ENCODE measurements at places on chromosomes 5 and 9.

DNA sequence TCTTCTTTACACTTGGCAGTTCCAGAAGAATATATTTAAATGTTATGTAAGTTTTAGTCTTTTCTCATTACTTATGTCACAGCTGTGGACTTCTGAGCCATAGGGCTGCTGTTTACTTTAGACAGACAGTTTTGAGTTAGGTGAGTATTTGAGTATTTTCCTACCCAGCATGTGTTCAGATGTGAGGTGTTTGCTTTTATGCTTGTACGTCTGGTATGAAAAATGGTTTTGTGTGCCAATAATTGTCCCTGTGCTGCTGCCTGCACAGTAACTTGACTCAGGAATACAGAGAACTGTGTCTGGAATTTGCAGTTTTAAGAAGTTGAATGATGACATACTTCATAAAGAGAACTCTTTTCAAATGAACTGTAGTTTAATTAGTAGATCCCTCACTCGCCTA, 20.8 kb downstream of the MEGF10 start:
- no peak for DNase-seq

GRCh38 chr5:136590581-136590980, 225.2 kb upstream of the TRPC7 start:
- DNase-seq, result no peak

- DNase-seq, result no peak
Observed at GRCh38 chr5:8844206-8844605, 701.7 kb downstream of the SEMA5A start.

GRCh38 chr5:171157276-171157675, 151.8 kb upstream of the TLX3 start:
- DNase-seq, result no peak

- no peak for DNase-seq
Observed at GRCh38 chr5:42606464-42606869, 150.2 kb upstream of the CCDC152 start.

DNA sequence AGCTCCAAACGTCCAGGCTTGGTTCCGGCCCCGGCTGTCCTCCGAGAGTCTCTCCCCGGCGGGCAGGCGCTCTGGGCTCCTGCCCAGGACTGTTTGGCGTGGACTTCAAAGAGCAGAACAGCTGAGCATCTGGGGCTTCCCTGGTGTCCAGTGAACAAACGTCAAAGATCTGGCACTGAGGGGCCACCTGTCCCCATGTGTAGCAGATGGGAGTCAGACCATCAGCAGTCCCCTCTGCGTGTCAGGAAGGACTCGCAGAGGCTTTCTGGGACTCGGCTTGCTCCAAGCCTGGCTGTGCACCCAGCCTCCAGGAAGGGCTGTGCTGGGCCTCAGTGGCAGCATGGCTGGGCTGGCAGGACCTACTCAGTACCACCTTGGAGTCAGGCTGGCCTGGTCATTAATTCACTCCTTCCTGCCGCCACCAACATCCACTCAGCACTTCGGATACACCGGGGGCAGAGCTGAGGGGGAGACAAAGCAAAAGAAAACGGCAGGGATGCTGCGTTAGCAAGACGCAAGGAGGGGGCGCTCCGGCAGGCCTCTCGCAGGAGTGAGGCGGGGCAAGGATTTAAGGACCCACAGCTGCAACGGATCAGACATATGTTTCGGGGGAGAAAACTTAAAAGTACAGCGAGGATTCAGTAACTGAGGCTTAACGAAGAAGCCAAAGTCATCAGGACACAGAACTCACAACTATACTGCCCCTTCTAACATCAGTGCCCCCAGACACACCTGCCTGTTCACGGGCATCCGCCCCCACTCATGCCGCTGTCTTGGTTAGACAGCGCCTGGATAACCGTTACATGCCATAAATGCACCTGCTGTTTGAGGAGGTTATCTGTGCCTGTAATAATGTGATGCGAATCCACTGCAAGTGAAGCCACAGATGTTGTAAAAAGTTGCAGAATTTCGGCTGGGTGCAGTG, 164.5 kb upstream of the PHYKPL start:
- DNase-seq, result no peak

DNA sequence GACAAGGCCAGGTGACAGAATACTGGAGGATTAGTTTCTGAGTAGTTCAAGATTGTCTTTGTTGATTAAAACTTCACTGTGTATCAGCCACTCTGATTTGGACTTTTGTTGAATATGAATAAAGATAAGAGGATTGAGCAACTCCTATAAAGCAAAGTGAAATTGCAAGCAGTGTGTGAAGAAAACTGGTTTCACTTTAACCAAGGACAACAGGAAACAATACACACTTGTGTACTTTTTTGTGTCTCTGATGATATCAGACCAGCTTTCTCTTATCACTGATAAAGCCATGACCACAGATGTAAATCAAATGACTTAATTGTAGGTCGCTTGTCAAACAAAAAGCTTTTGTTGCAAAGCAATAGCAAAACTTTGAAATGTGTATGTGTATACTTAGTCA, 268.6 kb downstream of the FER start:
- no peak for DNase-seq

DNA sequence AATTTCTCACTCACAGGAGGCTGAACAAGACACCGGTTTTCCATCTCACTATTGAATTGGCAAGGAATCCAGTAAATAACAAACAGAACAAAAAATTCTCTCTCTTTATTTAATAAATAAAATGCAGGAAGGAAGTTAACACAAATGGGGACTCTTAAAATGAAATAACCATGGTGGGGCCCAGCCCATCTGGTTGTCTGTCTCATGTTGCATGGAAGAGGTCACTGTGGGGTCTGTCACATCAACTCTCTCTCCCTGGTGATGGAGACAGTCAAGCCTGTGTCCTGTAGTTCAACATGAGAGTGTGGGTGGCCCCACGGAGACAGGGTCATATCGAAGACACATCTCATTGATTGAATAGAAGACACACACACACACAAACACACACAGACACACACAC, 297.7 kb downstream of the IRX2 start:
- no peak for DNase-seq

GRCh38 chr5:132498152-132498551, 7.6 kb upstream of the IRF1 start:
- no peak for DNase-seq

DNA sequence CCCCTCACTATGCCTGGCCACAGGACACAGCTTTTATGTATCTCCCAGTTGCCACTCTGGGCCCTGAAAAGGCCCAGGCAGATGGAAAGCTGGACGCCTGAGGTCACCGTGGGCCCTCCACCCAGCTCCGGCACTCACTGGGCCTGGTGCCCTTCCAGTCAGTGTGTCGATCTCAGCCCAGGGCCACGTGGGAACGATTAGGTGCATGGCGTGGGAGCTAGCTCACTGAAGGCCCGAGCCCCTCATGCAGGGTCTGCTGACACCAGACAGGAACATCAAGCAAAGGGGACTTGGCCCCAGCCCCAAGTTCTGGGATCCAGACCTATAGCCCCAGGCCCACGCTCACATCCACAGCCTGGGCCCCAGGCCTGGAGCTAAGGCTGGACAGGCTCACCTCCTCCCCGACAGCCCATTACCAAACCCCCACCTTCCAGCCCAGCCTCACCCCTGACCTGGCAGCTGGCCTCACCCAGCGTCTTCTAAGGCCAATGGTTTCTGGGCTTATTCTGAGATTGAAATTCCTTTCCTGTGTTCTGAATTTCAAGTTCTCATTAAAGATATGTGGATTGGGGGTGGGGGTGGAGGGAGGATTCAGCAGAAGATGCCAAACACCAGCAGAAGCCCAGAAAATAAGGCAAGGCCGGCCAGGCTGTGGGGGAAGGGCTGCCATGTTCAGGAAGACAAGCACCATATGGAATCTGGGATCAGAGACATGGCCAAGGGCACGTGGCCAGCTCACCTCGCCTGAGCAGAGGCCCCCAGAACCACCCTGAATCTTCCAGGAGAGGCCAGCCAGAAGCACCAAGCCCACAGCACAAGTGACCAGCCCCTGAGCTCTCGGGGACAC, 74.5 kb downstream of the ADAMTS2 start:
- no peak for DNase-seq

- no peak for DNase-seq
Observed at GRCh38 chr9:76793784-76794431, 29.7 kb downstream of the PCA3 start.

DNA sequence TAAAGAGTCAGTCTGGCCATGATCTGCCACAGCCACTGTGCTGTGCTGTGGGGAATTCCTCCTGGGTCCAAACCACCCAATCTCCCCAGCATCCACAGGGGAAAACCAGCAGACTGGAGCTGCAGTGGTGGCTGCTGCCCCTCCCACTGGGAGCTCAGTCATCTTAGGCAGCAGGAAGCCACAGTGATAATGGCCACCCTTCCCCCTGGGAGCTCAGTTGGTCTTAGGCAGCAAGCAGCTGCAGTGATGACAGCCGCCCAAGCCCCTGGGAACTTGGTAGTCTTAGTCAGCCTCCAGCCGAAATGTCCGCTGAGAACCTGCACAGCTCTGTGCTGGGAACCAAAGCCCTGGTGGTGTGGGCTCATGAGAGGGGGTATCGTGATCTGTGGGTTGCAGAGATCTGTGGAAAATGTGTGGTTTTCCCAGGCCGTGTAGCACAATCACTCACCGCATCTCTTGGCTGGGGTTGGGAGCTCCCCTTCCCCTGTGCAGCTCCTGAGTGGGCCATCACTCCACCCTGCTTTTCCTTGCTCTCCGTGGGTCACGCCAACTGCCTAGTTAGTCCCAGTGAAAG, 38.4 kb upstream of the SMIM15 start:
- DNase-seq, result no peak

DNA sequence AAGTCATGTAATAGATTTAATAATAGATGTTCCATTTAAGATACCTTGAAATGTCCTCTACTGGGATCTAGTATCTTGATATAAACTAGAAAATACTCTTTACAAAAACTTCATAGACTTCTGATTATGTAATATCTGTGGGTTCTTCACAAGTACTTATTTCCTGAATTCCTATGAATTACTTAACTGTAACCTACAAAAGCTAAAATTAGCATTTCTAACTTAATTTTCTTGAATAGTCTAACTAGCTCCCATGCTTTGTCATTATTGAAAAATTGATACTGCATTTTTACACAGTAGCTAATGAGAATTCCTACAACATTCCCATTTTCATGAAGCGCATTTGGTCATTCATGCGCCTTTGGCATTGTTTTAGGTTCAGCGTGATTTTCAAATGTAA, 1828.2 kb downstream of the MAT2B start:
- DNase-seq, result no peak

DNA sequence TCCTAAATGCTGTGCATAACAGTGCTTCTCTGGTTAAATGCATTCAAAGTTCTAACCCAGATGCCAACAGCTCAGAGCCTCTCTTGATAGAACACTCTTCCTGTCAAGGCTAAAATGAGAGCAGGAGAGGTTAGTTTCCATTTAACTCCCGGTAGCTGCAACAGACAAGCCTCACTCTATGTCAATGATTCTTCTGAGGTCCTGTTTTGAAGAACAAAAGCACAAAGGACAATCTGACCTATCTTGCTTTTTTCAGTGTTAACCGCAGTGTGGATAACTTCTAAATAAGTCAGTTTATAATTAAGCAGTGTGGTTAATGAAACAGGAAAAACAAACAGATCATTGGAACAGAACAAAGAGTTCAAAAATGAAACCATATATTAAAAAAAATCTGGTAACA, 80.7 kb downstream of the ANKRD55 start:
- DNase-seq, result no peak

DNA sequence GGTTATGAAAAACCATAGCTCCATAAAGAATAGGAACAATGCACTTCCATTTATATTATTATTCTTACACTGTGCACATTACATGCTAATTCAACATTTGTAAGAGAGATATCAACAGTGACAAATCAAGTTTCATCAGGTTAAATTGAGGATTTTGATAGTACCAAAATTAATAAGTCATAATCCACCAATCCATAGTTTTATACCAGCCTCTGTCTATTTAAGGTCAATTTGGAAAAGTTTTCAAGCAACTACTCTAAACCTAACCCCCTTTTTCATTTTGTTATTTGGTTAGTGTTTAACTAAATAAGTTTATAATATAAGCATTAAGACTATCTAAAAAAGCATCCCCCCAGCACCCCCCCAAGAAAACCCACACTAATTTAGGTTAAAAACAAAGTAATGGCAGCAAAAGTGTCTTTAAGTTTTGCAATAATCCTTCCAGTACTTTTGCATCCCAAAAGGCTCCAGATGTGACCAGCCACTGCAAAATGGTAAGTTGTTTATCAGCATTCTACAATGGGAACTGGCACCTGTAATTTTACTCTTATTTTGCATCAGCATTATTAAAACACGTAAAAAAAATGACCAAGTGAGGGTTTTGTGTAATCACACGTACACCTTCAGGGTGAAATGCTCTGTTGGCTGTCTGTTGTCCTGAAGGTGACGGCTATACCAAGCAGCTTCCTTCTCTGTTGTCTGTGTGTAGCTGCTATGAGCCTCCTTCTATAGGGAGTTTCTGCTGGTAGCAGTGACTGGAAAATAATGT, 36.8 kb upstream of the SSBP2 start:
- DNase-seq, result peak; percentile 63

DNA sequence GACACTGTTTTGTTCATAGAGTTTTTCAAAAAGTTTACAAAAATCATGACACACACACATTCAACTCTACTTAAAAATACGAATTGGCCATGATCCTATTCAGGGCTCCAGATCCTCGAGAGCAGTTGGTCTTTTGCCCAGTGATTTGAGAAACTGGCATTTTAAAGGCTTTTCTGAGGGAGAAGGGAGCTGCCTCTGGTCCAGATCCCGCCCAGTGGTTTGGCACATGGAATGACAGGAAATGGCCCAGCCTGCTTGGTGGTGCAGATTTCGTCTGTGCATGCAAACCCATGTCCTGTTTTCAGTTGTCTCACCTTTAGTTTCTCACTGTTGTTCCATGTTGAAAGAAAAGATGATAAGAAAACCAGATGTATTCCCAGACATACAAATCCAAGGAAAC, 3.6 kb downstream of the CAMK4 start:
- no peak for DNase-seq

- no peak for DNase-seq
Observed at GRCh38 chr5:71895546-71895945, 176.5 kb downstream of the CARTPT start.

GRCh38 chr9:2190939-2191608, 175.9 kb downstream of the SMARCA2 start:
- DNase-seq, result no peak

DNA sequence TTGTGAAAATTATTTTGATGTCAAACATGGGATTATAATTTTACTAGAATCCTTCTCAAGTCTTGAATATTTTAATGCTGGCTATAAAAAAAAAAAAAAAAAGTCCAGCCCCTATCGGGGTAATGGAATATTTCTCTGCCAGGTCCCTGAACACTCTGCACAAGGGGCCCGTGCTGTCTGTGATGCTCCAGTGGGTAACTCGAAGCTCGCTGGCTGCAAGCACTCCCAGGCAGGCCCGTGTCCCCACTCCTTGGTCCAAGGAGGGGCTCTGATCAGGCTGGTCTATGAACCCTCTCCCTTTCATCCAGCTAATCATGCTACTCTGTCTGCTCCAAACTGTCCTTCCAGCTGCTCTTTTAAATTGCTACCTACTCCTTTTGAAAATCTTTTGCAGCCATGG, 180.8 kb downstream of the GAPVD1 start:
- no peak for DNase-seq

- peak; percentile 13 for DNase-seq
Observed at GRCh38 chr9:92807031-92807756, 42.6 kb upstream of the BICD2 start.

- DNase-seq, result peak; percentile 79
Observed at GRCh38 chr5:1167728-1168709, 33.4 kb upstream of the SLC6A19 start.

Measured in DMS79 treated with DMSO at 0.1 percent for 48 hours (cell line).